ENCODE measurements at places on chromosomes 12 and 14.

GRCh38 chr14:80346395-80346794, 135.1 kb upstream of the DIO2 start:
- DNase-seq = no peak

DNA sequence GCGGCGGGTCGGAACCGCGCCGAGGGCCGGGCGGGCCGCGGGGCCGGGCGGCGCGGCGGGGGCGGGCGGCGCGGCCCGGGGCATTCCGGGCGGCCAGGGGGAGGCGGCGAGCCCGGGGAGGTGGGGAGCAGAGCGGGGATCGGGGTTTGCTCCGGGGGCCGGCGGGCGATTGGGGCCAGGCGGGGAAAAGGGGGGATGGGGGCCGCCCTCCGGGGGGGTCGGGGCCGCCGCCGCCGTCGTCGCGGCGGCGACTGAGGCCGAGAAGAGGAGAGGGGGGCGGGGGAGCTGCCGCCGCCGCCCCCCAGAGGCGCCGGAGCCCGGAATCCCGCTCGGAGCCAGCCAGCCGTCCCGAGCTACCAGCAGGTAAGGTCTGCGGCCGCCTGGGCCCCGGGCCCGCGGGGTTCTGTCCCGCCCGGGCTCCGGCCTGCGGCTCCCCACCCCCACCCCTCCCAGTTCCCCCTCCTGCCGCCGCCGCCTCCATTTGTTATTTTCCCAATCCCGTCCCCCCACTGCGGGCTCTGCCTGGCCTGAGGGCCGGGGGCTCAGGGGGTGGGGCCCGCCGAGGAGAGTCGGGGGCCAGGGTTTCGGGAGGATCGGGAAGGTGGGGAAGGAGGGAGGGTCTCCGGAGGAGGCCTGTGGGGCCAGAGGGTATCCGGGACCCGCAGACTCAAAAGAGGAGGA, 403 bp downstream of the ATN1 start:
- DNase-seq = no peak

- no peak for DNase-seq
Observed at GRCh38 chr14:31825459-31825858, 251.6 kb upstream of the ARHGAP5 start.

DNA sequence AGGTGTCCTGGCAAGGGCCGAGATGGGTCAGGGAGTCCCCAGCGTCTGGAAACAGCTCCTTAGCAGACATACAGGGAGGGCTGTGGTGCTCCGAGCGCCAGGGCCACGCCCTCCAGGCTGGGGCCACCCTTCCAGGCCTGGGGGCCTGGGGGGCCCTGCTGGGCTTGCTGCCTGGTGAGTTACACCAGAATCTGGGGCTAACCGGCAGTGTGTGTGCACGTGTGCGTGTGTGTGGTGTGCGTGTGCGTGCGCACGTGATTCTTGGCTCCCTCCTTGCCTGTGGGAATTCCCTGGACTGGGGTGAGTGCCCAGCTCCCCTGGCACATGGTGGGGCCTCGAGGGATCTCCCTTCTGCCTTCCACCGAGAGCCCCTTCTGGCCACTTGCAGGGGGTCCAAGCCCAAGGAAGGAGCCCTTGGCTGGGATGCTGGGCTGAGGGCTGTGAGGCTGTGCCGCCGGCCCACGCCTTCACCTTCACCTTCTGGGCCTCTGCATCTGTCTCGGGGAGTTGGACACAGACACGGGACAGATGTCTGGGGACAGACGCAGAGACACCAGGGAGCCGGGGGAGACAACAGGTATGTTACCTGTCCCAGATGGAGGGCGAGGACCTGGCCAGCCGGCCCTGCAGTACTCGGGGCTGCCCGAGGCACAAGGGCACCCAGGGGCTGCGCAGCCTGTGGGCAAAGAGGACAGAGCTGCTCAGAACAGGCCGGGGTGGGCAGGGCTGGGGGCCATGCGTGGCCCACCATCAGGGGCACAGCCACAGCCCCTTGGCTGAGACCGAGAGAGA, 37.2 kb downstream of the BEGAIN start:
- DNase-seq = no peak

DNA sequence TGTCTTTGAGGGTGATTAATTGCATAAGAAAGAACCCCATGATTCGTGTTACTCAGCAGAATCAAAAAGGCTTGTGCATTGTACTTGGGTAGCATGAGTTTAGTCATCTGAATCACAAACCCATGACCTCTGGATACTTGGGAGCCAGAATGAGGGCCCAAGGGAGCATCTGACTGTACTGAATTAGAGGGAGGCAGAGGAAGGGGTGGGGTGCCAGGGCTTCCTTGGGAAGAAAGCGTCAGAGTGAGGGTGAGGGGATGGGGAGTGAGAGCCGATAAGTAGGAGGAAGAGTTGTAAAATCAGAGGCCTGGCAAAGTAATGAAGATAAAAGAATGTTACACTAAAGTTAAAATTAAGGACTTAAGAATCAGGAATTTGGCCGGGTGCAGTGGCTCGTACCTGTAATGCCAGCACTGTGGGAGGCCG, 29.8 kb downstream of the GPRC5D start:
- DNase-seq = no peak

GRCh38 chr14:63248211-63248610, 44.0 kb downstream of the RHOJ start:
- DNase-seq = no peak

DNA sequence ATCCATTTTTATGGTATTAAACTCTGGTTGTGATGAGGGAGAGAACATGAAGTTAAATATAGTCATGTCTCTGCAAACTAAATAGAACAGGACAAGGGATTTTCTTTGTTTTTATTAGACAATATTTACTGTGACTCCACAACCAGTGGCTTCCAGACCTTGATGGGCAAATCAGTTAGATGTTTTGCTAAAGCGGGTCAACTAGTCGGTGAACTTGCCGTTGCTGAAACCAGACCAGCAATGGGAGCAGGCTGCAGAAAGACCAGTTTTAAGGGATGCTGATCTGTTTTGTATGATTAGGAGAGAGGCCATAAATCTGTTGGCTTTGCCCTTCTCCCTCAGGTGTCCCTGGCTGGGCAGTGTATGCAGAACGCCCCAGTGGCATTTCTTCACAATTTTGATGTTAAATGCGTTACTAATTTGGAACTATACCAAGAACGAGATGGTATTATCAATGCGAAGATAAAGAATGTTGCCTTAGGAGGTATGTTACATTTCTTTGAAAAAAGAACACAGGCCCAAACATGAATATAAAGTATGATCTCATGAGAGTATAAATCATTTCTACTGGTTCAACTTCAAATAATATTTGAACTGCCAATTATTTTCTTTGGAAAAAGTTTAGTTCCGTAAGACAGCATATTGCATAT, 19.4 kb downstream of the TCTN2 start:
- DNase-seq = no peak

- DNase-seq = no peak
Observed at GRCh38 chr12:25730489-25731349, 177.6 kb upstream of the LMNTD1 start.

DNA sequence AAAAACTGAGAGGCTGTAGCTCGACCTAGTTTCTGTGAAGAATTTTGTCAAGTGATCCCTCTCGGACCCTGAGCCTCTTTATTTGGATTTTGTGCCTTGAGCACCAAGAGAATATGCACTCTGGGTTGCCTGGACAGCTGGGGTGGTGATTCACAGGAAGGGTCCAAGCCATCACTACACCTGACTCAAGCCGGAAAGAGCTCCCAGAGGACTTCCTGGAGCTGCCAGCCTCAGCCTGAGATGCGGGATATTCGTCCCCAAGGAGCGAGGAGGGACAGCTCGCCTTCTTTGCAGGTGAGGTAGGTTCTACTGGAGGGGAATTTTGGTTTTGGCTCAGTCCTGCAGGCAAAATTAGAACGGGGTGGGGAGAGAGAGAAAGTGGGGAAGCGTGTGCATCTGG, 94.3 kb downstream of the GALNT8 start:
- DNase-seq = no peak

DNA sequence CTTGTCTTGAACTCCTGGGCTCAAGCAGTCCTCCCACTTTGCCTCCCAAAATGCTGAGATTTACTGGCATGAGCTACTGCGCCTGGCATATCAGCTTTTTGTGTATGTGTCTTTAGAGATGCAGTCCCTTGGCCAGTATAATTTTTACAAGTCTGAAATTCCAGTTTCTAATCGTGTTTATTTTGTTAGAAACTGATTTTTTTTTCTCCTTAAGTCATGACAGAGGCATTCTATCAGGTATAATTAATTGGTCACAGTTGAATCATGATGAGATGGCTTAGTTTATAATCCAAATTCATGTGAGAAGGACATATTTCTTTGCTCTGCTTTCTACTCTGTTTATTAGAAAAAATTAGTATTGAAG, 98.9 kb downstream of the PCNX1 start:
- DNase-seq = no peak

- no peak for DNase-seq
Observed at GRCh38 chr12:66453120-66453519, 150.8 kb downstream of the HELB start.

DNA sequence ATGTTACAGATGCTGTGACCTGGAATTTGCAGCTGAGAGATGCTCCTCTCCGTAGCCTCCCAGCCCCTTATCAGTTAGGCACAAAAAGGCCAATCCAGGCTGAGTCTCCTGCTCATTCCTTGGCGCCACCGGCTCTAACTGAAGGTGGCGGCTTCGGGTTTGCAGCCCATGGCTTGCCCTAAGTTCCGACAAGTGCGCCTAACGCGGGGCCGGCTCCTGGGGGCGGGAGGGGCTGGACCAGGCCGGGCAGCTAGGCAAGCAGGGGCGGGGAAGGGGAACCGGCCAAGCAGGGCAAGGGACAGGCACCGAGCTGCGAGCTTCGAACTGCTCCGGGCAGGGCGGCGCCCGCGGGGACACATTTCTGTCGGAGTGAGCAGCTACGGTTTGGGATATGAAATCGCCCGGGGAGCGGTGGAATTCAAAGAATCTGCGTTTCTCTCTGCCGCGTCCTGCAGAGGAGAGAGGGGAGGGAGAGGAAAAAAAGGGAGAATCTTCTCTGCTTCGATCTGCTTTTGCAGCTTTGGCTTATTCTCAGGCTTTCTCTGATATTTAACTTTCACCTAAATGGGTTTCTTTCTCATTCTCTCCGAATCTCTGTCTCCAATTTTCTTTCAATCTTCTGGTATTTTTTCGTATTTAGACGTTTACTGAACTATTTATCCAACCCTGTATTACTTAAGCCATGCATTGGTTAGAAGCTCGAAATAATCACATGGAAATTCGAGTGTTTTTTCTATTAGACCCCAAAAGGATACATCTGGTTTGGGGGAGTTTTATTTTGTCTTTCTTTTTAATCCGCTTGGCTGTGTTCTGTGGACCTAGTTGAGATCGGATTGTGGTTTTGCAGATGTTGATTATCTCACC, 1.6 kb upstream of the HOXC12 start:
- DNase-seq = no peak

DNA sequence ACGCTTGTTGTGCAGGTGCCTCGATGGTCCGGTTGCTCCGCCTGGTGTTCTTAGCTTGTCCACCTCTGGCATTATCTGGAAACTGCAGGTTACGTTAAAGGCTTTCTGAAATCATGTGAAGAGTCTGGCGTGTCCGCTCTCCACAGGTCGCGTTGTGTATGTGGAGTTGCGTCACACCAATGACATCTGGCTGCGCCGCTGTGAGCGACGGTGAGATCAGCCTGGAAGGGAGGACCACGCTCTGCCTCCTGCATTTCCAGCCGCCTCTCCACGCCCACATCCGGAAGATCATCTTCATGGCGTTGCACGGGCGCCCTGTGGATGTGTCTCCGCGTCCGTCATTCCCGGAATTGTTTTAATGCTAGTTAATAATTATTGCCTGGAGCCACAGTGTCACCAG, 50.6 kb upstream of the GALNT9 start:
- DNase-seq = no peak

DNA sequence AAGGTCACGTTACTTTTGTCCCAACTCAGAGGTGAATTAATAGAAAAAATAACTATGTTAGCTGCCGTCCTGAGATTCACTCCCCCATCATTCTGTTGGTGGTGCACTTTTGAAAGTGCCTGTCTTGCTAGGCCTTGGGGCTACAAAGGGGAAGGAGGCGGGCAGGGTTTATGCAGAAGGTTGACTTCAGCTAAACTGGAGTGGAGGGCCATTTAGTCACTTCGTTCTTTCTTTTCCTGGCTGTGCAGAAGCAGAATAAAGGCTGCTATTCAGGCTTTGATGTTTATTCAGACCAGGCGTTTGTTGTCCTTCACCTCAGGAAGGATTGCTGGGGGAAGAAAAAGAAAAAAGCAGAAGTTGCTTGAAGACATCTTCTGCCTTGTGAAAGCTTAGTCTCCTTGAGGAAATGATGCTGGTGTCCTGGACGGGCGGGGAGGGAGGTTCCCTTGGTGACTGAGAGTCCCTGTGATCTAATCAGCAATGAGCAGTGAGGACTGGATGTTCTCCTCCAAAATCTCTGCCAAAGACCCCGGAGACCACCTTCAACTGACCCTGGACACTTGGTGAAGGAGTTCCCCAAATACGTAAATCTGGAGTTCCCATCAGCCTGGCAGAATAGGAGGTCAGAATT, 4.0 kb downstream of the GLT1D1 start:
- no peak for DNase-seq

- DNase-seq = no peak
Observed at GRCh38 chr12:80700327-80700726, 7.1 kb upstream of the MYF6 start.

DNA sequence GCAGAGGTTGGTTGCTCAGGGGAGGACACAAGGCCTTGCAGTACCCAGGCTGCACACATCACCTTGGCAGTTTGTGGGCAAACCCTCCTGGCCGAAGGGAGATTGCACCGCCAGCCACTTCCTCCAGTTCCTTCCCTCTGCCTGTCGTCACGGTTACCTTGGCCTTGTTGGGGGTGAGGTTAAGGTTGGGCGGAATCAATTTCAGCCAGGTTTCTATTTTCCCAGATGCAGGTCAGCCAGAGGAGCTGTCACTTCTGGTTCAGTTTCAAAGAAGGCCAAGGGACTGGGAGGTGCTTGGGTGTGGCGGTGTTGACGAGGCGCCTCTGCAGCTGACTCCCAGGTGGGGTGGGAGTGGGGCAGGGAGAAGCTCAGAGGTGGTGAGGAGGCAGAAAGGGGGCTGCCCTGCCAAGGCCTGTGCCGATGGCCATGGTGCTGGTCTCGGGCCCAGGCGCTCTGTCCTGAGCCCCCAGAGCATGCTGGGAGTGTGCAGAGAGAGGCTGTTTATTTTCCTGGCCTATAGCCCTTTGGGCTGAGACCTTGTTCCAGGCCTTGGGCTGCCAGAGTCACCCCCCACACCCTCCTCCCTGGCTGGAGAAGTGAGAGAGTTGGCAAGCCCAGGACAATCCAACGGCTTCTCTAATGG, 31.4 kb downstream of the JDP2 start:
- no peak for DNase-seq

DNA sequence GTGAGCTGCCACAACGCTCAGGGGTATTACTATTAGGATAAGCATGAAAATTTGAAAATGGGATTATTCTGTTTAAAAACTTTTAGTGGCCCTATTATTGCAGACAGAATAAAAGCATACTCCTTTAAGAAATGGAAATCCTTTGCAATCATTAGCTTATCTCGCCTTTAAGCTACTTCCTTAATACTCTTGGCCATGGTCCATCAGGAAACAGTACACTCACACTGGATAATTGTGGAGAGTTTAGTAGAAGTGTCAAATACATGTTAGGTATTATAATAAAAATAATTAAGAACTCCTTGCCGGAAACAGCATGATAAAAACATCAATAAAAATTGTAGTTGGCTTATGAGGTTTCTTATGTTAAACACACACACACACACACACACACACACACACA, 100.4 kb upstream of the PPFIA2 start:
- no peak for DNase-seq

GRCh38 chr14:99231850-99232713, 39.9 kb downstream of the BCL11B start:
- no peak for DNase-seq

- no peak for DNase-seq
Observed at GRCh38 chr12:132788375-132789098, 26.9 kb upstream of the ANKLE2 start.

- DNase-seq = no peak
Observed at GRCh38 chr12:68190301-68190700, 30.8 kb upstream of the IFNG start.

- DNase-seq = no peak
Observed at GRCh38 chr14:103118663-103119404, 4.4 kb upstream of the TNFAIP2 start.
